Choroid plexus epithelial cell (primary cell): ENCODE measurements at places on chromosomes 2 and 18.

GRCh38 chr18:48151421-48152065 is 221.1 kb upstream of the SMAD2 start:
- no peak for DNase-seq

- DNase-seq = no peak
These were observed 29.2 kb downstream of the GULP1 start for GRCh38 chr2:188320861-188321260.

DNA sequence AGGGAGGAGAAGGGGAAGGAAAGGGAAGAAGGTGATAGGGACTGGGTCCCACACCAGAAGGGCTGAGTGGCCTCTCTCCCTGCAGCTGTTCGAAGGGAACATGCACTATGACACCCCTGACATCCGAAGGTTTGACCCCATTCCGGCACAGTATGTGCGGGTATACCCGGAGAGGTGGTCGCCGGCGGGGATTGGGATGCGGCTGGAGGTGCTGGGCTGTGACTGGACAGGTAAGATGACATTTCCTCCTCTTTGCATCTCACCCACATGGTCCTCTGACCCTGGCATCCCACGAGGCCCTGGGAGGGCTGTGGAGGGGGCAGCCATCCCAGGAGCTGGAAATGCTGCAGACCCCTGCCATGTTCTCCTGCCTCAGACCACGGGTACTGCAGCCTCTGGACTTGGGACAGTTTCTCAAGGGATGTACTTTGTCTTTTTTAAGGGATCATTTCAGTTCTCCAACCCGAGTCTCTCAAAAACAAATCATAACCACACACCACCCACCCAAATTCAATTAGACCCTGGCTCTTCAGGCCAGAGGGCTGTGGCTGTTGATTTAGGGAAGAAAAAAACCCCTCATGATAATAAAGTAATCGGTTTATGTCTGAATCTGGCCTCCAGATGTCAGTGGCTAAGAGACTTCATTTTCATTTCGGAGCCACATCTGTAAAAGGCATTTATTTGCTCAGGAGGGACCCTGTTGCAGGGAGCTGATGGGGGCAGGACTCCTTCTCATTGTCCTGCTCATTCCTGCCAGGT is 63.5 kb downstream of the NRP2 start:
- no peak for DNase-seq

DNA sequence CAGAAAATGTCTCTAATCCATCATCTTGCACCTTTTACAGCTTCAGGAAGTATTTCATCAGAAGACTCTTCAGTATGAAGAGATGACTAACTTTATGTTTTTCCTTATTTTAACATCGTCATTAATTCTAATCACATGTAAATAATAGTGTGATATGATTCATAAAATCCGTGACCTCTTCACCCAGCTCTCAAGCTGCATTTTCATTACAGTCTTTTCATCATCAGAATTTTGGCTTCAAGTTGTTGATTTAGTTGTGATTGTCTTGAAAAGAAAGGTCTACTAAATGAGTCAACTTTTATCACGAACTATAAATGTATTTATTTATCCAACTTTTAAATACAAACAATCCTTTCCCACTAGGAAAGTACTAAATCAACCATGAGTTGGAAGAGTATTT is 410.3 kb downstream of the LRP1B start:
- no peak for DNase-seq

GRCh38 chr18:62348474-62348873 is 23.4 kb downstream of the TNFRSF11A start:
- DNase-seq = no peak

GRCh38 chr2:175371378-175371777 is 189.9 kb upstream of the ATP5MC3 start:
- DNase-seq = no peak

DNA sequence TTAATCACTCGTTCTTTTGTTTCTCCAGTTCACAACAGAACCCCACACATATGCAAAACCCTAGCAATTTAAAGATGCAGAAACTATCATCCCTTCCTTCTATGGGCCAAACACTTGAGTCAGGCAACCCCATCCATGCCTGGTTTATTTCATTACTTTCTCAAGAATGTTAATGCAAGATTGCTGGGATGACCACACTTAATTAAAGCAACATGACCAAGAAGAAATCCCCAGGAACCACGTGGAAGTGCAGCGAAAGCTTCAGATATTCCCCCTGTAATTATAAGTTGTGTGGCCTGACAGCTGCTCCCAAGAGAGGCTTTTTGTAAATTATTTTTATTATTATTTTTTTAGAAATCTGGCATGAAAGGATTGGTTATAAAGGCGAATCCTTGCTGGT is 246.2 kb upstream of the ID2 start:
- DNase-seq = no peak

GRCh38 chr2:216133397-216133796 is 24.2 kb downstream of the XRCC5 start:
- DNase-seq = peak; percentile 70

DNA sequence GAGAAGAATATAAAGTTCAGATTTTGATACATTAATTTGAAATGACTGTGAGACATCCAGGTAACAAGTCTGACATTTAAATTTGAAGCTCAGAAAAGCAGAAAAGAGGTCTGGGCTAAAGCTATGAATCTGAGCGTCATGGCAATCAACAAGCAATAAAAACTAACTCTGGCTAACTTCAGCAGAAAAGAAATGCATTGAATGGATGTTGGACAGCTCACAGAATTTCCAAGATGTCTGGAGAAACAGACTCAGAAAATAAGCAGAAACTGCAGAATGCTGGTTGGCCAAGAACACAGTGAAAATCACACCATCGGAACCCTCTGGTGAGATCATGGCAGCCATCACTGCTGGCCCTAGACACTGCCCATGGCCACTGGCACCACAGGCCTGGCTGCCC is 366.6 kb downstream of the METTL4 start:
- DNase-seq = no peak

DNA sequence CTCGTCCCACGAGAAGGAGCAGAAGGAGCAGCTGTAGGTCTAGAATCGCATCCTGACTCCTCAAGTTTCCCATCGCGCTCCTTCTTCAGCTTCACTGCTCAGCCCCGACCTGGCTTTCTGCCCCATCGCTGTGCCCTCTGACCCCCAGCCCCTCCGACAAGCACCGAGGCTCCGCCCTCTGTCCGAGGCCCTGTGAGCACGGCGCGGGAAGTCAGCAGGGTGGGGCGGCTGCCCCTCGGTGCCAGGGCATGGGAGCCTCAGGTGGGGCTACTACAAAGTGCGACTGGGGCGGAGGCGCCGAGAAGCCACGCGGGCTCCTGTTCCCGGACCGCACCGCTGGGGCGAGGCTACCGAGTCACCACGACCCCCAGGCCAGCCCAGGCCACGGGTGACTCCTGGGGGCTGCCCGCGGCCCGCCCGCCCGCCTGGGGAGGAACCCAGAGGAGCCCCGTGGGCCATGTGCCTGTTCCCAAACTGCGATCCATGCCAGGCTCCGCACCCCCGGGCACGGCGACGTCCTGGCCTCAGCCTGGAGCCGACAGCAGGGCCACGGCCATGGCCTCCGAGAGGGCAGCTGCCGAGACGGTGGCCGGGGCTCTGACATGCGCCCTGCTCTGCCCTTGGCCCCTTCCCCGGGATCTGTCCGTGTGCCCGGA is 36.6 kb upstream of the ID2 start:
- DNase-seq = no peak

DNA sequence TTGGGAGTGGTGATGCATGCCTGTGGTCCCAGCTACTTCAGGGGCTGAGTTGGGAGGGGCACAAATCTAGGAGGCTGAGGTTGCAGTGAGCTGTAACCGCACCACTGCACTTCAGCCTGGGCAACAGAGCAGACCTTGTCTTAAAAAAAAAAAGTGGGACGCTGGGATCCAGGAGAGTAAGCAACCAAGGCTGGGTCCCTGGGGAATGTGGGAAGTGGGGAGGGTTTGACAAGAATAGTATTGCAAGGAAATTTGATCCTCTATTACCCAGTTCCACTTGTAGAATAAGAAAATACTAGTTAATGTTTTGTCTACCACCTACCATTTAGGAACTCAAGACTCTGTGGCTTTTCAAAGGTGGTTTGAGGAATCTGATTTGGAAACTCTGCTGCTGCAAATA is 21.1 kb upstream of the DYTN start:
- no peak for DNase-seq

- no peak for DNase-seq
These were observed 56.4 kb downstream of the ZFP36L2 start for GRCh38 chr2:43169987-43170386.

DNA sequence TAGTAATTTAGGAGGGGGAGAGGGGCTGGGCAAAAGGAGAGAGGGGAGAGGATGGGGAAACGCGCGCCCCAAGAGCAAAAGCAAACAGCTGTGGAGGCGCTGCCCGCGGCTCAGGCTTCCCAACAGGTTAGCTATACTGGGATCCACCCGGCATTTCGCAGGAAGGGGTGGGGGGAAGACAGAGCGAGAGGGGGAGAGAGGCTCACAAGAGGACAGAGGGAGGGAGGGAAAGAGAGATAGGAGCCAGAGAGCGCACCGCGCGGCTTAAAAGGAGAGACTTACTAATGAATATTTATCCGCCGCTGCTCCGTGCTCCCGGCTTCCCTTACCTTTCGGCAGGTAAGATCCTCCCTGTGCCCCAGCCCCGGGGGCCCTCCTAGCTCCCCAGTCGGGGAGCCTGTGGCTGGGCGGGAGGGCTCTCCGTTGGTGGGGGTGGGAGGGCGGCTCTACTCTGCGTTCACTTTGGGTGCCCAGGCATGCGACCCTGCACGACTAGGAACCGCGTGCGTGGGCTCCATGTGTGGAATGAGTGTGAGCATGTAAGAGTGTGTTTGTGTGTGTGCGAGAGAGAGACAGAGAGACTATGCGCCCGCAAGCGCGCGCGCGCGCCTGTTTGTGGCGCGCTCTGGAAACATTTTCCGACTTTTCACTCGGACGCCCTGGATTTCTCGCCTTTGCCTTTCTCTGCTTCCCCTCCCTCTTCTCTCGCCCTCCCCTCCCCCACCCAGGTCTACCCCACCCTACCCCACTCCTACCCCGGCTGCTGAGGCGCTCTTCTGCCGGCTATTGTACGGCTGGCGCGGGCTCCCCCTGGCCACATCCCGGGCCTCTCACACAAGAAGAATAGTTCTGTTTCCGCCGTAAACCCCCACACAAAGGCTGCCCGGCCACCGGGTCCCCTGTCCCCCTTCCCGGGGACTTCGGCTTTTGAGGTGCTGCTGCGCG is 7.2 kb upstream of the SIX3 start:
- no peak for DNase-seq

DNA sequence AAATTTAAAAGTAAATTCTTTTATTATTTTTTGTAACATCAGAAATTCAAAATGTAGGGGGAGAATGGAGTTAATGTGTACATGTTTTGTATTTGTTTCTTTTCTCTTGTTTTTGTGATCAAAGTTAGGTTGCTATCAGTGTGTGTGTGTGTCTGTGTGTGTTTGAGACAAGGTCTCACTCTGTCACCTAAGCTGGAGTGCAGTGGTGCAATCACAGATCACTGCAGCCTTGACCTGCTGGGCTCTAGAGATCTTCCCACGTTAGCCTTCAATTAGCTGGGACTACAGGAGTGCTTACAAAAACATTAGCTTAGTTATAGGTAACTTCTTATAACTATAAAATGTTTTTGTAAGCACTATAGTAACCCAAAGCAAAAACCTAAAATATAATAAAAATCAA is 50.7 kb downstream of the GDF7 start:
- no peak for DNase-seq

GRCh38 chr2:134479696-134480330 is 225.9 kb downstream of the MGAT5 start:
- DNase-seq = no peak

DNA sequence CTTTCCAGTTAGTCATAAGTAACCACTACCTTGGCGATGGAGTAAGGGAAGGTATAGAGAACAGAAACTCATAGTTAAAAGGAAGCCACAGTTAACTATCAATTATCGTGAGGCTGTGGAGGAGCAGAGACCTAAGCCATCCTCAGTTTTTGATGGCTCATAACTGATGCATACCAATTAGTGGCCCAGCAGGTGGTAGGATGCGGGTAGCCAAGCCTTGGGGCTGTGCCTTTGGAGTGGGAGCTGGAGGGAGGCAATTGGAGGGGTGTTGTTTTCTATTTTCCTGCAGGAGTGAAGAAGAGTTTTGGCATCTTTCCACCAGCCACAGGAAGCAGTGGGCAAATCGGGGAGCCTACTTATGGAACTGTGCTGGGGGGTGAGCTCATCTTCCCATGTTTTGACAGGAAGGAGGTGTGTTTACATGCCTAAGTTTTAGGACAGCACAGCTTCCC is 194.8 kb downstream of the TPGS2 start:
- DNase-seq = no peak

DNA sequence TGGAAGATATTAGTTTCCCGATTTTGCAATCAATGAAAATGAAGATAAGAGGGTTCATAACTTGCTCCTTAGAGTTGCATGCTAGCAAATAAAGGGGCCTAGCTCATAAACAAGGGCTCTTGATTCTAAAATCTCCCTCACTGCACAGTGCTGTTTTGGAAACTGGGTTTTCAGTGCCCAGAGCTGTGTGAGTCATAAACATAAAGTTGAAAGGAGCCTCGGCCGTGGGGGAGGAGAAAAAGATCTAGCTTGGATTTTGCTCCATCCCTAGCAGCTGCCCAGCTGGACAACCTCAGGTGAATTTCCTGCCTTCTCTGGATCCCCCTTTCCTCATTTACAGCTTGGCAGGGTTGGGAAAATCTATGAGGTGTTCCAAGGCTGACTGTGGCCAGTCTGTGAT is 42.5 kb downstream of the LYPD1 start:
- DNase-seq = no peak
